T-cell (primary cell): ENCODE measurements at places on chromosomes 13 and 19.
A peak's percentile ranks its signal among the peaks of the same experiment; 100 is the strongest.

GRCh38 chr13:51818781-51819511 lies 15.0 kb upstream of the DHRS12 start:
- peak; percentile 15 for DNase-seq

GRCh38 chr19:6415591-6416190 lies 8.9 kb downstream of the KHSRP start:
- no peak for DNase-seq

DNA sequence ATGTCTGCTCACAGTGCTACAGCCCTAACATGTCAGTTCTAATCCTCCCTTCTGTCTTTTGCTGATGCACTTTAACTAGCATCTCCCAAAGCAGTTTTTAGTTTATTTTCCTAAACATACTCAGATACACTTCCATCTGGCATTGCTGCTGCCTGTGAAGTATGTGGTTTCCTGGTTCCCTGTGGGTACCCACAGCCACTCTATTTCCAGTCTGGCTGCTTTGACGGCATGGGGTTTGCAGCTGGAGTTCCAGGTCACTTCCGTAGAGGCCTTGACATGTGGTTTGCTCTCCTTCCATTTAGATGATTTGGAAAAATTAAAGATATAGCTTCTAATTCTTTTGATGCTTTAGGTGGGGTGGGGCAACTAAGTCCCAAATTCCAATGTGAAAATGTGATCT lies 375.5 kb downstream of the PCDH20 start:
- DNase-seq, result no peak

- DNase-seq, result no peak
These were observed 6.7 kb upstream of the FCGBP start for GRCh38 chr19:39941151-39941550.

GRCh38 chr19:1863638-1864479 lies 480 bp upstream of the KLF16 start:
- DNase-seq, result peak; percentile 89

- no peak for DNase-seq
These were observed 574.0 kb downstream of the EFNB2 start for GRCh38 chr13:105961438-105961837.

DNA sequence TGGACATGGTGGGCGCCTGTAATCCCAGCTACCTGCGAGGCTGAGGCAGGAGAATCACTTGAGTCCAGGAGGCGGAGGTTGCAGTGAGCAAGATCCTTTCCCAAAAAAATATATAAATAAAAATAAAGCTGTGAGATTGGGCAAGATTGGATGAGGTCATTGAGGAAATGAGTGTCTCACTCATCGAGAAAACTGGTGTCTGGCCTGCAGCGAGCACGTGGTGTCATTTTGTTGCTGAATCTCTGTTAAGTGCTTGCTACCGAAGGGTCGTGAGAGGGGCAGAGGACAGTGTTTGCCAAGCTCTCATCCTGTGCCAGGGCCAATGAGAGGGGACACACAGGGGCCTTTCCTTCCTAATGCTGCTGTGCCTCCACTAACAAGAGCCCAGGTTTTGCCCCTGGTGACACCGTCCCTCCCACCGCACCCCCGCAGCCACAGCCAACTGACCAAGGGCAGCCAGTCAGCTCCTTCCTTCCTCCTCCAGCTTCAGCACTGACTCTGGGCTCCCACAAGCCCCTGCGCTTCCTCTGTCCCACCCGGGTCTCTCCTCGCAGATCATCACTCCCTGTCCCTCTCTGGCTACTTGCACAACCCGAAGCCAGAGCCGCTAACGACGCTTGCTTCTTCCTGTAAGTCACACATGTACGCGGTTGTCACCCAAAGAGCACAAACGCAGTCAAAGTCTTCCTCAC lies 3.2 kb downstream of the POLD1 start:
- DNase-seq, result no peak
